ENCODE measurements at places on chromosomes 4 and X.

DNA sequence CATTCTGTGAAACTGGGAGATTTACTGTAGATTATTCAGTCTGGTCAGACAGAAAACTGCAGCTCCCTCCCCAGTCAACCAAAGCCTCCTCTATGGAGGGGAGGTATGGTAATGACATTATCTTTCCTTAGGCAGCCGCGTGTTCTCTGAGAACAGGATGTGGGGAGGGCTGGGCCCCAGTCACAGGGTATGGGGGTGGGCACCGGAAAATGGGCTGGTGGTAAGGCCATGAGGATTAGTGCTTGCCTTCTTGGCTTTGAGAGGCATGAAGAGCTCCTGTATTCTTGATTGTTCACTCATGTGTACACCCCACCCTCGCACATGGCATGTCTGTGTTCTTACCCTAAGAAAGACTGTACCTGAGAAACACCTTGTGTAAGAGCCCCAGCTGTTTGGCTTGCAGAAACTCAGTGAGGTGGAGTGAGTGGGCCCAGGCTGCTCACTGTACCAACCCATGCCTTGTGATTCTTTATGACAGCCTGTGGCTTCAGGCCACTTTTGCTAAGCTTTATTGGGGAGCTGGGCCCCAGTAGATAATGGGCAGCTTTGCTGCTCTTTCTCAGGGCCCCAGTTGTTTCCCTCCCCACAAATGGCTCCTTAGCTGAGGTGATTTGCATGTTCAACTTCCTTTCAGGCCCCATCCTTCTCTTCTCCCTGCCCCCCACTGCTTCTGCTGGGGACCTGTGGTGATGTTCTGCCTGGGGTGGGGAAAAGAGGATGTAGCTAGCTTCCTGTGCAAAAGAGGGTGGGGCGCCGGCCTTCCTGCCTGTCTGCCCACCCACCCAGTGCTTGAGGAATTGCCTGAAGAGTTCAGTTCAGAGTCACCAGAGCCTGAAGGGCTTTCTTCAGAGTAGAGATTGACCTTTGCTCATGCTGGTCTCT, 30.7 kb downstream of the MSN start:
- DNase-seq: no peak

DNA sequence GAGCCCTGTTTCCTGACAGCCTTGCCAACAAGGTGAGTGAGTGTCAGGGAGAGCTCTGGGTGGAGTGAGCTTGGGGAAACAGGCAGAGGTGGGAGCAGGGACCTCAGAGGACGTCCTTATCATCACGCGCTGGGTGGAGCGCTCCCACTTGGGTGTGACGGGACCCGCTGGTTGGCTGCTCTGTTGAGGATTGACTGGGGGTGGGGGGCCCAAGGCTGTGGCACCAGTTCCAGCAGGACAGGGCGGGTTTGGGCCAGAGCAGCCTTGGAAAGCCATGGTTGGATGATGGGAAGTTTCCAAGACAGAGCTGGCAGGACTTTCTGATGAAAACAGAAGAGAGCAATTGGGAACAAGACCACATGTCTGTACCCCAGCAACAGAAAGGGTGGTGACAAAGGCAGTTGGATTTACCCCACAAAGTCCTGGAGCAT, 3.0 kb upstream of the PCGF3 start:
- no peak for DNase-seq

DNA sequence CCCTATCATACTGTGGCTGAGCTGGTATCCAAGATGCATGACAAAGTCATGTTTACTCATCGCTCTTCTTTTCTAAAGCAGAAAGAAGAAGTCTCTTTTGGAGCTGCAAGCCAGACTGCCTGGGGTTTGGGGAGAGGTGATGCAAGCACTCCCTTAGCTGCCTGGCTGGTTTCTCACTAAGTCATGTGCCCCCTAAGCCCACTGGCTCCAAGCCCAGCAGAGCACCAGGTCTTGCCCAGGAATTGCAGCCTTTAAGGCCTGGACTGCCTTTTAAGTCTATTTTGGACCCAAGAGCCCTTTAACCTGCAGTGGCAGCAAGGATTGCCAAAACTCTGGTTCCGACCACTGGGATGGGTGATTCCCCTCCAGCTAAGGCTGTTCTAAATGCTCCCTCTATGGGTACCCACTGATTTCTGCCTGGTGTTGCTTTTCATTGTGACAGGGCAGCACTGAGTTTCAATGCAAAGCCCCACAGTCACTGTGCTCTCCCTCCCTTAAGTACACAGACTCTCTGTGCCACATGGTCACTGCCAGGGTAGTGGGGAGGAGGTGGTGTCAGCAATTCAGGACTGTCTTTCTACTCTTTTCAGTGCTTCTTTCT, 548.6 kb downstream of the TLL1 start:
- peak; percentile 75 for DNase-seq

- no peak for DNase-seq
These were observed 33.0 kb downstream of the TSPAN5 start for GRCh38 chr4:98625399-98625798.

GRCh38 chrX:99371976-99372595, 1038.0 kb downstream of the PCDH19 start:
- DNase-seq: no peak

DNA sequence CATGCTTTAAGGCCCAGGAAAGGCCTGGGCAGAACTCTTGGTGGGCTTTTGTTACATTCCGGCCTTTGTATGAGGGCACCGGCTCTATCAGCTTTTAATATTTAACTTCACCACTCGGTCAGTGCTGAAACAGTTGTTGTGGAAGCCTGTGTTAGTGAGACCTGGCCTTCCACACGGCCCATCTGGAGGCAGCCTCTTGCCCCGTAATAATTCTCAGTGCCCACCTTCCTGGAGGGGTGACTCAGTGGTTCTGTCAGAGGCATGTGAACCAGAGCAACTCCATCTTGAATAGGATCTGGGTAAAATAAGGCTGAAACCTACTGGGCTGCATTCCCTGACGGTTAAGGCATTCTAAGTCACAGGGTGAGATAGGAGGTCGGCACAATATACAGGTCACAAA, 162.0 kb upstream of the STS start:
- no peak for DNase-seq

DNA sequence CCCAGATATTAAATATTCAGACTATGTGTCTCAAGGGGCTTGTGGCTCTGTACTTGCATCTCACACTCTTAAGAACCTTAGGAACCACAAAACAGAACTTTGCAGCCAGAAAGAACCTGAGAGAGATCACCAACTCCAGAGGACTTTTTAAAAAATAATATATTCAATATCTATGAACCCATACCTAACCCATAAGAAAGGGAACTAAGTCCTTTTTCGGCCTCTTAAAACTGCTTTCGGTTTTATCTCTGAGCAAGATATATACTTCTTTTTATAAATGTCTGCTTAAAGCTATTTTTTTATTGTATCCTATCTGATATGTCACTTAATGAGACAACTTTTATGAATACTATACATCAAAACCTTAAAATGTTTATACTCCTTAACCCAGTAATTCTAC, 10.9 kb downstream of the SMARCA1 start:
- DNase-seq: no peak

GRCh38 chr4:118296729-118297128, 56.1 kb downstream of the PRSS12 start:
- DNase-seq: no peak

DNA sequence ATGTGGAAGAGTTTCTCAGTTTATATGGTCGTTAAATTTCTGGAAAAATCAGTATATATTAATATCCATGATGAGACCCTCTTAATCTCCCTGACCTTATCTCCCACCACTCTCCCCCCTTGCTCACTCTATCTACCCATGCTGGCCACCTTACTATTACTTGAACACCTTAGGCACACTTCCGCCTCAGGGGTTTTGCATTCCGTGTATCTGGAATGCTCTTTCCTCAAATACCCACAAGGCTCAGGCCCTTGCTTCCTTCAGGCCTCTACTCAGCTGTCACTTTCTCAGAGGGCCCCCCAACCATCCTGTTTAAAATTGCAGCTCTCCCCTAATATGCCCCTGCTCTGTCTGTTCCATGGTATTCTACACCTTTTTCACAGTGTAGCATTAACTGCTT, 1.9 kb downstream of the KANTR start:
- no peak for DNase-seq

DNA sequence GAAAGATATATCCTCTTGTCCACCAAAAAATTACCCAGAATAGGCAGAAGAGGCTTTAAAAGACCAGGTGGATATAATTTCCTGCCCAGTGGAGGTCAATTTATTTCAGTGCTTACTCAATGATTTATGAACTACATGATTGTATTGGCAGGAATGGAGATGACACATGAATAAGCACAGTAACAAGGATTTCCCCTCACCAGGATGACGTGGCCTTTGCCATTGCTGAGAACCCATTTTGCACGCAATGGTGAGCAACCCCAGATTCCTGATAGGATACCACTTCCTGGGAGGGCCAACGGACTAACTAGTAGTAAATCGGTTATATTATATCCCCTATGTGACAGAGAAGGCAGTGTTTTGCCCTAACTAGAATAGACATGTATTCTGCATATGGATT, 11.6 kb upstream of the TTC29 start:
- no peak for DNase-seq

DNA sequence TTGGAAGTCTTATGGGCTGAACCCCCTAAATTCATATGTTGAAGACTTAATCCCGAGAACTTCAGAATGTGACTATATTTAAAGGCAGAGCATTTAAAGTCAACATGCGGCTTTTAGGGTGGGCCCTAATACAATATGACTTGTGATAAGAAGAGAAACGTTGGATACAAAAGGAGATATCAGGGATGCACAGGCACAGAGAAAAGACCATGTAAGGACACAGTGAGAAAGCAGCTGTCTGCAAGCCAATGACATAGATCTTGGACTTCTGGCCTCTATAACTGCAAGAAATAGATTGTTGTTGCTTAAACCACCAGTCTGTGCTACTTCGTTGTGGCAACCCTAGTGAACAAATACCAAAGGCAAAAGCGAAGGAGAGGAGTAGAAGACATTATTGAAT, 42.2 kb downstream of the GABRG1 start:
- no peak for DNase-seq

- no peak for DNase-seq
These were observed 1047.7 kb downstream of the STIM2 start for GRCh38 chr4:27908356-27908755.

- no peak for DNase-seq
These were observed 9.8 kb downstream of the HNRNPD start for GRCh38 chr4:82363896-82364487.

DNA sequence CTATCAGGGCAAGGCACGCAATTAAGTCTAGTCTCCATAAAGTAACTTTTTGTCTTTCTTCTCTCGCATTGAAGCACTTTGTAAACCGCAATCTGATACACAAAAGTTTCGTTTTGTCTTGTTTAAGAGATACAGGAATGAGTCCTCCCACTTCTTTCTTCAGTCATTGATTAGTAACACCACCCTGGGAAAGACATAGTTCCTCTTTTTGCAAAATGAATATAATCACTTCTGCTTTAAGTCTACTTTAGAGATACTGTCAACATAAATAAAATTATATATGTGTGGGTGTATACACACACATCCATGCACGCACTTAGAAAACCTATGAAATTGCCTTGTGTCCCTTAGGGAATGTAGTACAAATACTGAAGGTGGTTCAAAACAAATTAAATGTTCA, 11.7 kb downstream of the COQ2 start:
- no peak for DNase-seq

DNA sequence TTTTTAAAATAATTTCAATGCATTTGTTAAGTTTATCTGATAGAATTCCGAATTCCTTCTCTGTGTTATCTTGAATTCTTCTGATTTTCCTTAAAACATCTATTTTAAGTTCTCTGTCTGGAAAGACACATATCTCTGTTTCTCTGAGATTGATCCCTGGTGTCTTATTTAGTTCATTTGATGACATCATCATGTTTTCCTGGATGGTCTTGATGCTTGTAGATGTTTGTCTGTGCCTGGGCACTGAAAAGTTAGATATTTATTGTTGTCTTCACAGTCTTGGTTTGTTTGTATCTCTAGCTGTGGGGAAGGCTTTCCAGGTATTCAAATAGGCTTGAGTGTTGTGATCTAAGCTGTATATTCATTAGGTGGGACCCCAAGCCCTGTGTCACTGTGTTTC, 1028.8 kb downstream of the GLUD2 start:
- DNase-seq: no peak

DNA sequence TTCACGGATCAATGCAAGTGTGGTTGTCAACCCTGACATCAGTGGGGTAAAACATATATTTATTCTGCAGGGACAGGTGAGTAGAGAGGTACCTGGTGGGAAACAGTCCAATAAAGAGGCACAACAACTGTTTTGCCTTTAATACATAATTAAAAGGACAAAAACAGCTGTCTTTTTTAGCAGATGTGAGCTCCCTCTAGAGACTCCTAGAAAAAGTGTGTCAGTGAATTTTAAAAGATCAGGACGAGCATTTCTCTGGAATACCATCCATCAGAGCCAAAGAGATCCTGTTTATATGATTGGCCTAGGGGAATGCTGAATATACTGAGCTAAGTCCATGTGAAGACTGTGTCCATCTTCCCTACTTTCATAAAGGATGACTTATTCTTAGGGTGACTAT, 58.3 kb downstream of the TMEM144 start:
- no peak for DNase-seq

DNA sequence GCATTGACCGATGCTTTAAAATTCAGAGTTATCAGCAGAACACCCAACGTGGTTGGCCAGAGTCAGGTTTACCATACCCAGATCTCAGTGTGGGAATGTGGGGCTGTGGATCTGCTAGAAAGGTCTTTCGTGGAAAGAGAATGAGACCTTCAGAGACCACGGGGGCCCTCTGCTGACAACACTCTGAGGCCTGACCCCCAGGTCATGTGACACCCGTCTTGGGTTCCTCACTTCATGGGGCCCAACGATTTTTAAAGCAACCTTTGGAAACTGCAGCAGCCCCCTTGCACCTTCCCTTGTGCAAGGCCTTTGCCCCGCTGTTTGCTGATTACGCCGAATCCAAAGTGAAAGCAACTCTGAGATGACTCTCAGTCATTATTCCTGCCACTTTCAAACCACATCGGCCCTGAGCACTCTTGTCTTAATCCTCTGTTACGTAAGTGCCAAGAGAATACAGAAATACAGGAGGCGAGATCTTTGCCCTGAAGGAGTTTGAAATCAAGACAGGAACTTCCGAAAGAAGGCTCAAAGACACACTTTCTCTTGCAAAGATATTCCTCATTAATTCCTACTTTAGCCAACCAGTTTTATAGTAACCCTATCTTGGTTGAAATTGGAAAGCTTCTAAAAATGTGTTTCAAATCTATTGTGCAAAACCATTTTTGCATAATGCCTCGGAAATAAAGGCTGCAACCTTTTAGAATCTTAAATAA, 88.3 kb downstream of the EVC2 start:
- no peak for DNase-seq

GRCh38 chrX:40249582-40249981, 151.8 kb upstream of the BCOR start:
- DNase-seq: no peak

GRCh38 chr4:102608190-102608589, 107.0 kb downstream of the NFKB1 start:
- no peak for DNase-seq

Data from AG04449 (cell line).